ENCODE measurements at places on chromosomes 4 and X.

- DNase-seq = no peak
Observed at GRCh38 chrX:65203545-65203944, 227.3 kb upstream of the ZC4H2 start.

- DNase-seq = no peak
Observed at GRCh38 chrX:134735015-134735414, 76.7 kb upstream of the PLAC1 start.

DNA sequence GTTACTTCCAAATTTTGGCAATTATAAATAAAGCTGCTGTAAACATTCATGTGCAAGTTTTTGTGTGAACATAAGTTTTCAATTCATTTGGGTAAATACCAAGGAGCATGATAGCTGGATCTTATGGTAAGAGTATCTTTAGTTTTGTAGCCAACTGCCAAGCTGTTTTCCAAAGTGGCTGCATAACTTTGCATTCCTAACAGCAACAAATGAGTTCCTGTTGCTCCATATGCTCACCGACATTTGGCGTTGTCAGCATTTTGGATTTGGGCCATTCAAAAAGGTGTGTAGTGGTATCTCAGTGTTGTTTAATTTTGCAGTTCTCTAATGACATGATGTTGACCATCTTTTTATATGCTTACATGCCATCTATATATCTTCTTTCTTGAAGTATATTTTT lies 208.5 kb downstream of the INPP4B start:
- DNase-seq = no peak

GRCh38 chrX:23656091-23656490 lies 11.2 kb upstream of the PRDX4 start:
- DNase-seq = no peak

DNA sequence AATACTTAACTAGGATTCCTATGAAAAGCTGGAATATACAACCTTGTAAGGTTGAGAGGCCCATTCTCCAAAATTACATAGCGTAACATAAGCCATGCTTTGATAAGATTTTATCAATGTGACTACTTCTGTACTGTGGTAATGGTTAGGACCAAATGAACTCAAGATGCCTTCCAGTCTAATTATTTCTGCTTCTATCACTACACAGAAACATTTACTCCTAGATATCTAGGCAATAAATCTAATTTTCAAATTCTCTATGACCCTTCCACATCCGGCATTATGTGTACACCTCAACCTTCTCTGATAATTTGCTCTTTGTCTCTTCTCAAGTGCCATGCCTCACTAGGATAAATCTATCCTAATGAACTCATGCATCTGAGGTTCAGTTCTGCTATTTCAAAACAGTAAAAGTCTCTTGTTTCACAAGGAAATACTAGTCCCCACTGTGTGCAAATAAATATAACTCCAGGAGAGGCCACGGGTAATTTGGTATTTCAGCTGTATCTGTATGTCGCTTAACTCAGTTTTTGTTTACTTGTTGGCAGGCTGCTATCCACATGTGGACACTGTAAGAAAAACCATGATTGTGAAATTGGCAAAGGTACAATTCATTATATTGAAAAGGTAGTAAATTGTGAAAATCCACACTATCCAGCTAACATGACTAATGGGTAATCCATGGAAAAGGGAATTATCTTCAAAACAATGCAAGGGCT lies 93.3 kb downstream of the PRDM5 start:
- no peak for DNase-seq

DNA sequence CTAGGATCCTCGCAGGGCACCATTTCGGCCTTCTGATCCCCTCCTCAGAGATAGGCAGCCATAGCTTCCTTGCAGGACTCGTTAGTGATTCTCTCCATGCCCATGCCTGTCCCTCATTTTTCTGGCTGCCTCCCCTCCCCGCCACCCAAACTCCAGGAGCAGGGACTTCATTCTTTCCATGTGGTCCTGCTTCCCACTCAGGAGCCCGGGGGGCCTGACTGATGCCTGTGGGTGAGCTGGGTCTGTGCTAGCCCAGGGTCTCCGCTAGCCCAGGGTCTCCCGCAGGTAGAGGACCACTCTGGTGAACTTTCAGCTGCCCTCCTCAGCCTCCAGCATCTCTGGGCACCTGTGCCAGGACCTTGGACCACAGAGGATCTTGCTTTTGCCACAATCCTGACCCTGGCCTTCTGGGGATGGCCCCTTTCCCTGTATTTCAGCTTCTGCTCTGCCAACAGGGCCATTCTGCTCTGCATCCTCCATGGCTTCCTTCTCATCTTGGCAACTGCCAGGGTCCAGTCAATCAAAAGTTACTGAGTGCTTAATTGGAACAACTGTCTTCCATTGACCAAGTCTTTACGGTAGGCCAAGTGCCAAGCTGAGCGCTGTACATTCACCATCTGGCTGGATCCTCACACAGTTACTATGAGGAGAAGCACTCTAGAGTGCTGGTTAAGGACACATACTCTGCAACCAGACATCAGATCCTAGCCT lies 152.2 kb downstream of the EFNB1 start:
- DNase-seq = no peak

DNA sequence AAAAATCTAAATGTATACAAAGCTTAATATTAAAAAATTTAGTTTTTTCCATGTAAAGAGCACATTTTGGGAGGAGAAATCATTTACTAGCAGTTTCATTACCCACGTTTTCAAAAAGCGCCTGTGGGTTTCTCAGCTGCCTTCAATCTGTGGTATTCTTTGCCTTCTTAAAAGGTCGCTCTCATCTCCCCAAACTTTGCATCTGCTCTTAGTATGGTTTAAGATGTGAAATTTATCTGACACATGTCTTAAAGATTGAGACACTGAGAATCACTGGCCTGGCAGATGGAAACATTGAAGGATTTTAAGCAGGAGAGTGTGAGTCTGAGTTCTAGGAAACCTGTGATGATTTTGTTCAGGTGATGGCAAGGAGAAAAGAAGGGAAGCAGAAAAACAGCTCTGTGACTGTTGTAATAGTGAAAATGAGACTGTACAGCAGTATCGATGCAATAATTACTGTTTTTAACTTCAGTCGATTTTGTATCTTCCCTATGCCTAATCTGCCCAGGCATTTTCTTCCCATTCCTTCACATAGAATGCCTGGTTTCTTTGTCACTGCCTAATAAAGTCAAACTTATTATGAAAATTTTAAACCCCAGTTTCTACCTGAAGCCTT lies 75.9 kb downstream of the PAQR3 start:
- DNase-seq = no peak

DNA sequence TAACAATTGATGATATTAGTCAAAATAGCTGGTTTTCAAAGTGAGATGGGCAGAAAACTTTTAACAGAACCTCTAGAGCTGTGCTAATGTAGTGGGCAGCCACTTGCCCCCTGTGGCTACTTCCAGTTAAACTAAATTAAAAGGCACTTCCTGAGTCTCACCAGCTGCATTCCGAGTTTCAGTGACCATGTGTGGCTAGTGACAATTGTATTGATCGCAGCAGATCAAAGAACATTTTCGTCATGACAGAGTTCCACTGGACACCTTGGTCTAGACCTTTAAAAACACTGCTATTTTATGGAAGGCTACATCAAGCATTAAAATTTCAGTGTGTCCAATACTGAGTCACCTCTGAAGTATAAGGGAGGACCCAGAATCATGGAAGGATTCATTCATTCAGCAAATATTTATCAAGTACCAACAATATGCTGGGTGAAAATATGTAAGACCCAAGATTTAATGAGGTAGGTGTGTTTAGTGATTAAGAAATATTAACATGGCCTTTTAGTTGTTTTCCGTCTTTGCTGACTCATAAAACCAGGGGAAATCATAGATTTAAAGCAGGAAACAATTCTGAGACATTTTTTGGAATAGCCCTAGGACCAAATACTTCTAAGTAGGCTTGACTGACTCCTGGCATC lies 5.1 kb upstream of the FAT1 start:
- DNase-seq = no peak

- no peak for DNase-seq
Observed at GRCh38 chr4:11608992-11609391, 180.3 kb upstream of the HS3ST1 start.

GRCh38 chr4:146165221-146165620 lies 10.3 kb upstream of the LSM6 start:
- no peak for DNase-seq

DNA sequence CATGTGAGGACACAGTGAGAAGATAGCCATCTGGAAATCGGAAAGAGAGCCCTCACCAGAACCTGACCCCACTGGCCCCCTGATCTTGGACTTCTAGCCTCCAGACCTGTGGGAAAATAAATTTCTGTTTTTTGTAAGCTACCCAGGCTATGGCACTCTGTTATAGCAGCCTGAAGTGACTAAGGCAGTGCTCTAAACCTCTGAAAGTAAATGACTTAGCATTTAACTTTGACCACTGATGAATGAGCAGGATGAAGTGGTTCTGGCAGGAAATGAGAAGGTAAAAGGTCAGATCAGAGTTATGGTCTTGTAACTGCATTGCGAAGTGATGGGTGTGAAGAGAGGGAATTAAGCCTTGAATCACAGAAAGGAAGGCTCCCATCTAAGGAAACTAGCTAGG lies 17.0 kb downstream of the GPAT3 start:
- no peak for DNase-seq

DNA sequence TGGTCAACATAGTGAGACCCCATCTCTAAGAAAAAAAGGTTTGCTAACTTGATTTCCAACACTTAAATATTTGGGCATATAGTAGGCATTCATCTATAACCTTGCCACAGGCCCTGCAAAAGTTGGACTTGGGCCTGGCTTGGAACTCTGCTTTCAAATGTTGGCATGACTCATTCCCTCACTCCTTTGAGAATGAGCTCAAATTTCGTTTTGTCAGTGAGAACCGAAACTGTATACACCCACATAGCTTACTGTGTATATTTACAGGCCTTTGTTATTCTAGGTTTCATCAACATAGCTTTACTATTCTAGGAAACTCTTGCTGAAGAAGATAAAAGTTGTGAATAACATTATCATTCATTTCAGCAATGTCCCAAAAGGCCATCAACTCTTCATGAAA lies 88.7 kb upstream of the ELOVL6 start:
- no peak for DNase-seq

All from stimulated activated CD4-positive, alpha-beta T cell treated with anti-CD3 and anti-CD28 coated beads, Interleukin-1b, Interleukin-23, amount 100 ng/mL, for 24 hours (primary cell).